Fibroblast of skin of right biceps (primary cell): ENCODE measurements at places on chromosomes 7 and 10.

DNA sequence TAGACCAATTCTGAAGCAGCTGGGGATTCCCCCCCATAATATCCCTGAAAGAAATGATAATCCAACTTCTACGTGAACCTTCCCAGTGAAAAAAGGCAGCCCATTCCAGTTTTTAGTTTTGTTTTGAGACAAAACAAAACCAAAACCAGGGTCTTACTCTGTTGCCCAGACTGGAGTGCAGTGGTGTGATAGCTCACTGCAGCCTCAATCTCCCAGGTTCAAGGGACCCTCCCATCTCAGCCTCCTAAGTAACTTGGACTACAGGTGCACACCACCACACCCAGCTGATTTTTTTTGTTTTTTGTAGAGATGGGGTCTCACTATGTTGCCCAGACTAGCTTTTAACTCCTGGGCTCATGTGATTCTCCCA is 12.5 kb upstream of the ARPC1A start:
- DNase-seq, result no peak

DNA sequence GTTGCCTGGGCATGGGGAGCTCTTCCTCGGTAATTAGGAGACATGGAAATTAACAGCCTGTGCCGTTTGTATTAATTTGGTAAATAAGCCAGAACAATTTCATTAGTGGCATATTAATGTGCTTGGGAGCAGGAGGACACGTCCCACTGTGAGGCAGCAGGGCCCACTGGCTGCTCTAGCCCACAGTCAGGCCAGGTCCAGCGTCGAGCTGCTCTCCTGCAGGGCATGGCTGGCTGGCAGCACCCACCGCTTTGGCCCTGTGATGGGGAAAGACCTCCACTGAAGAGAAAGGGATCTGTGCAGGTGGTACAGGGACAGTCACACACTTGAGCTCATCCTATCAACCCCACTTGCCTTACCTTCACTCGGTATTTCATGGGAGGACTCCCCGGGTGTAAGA is 37.5 kb upstream of the LRRC4 start:
- no peak for DNase-seq

DNA sequence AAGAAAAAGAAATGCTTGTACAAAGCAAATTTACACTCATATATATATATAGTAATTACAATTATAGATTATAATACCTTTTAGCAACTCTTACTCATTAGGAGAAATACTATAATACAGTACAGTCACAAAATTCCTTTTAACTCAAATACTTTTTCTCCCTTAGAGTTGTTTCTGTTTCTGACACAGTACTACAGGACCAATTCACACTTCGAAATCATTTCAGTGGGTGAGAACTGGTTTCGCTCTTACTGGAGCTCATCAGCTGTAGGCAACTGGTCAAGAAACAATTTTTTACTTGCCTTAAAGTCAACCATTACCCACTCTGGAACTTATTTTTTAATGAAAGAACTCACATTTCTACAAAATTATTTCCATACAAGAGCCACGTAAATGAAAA is 6.0 kb downstream of the CCDC186 start:
- DNase-seq, result no peak

GRCh38 chr7:158108646-158109293 is 478.9 kb downstream of the PTPRN2 start:
- DNase-seq, result no peak

DNA sequence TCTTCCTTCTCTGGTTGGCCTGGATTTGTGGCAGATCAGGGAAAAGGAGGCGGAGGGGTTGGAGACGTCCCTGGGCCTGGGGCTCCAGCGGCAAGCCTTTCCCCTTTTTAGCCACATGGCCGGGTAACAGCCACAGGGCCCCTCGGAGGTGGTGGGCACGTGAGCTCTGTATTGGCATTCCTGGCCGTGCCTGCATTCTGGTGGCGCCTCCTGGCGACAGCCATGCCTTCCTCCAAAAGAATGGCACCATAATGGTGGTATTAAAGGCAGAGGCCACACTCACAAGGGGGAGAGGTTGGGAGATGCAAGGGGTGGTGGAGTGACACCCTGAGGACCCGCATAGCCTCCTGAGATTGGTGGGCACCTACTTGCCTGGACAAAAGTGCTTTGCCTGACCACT is 3.0 kb upstream of the AQP1 start:
- no peak for DNase-seq

DNA sequence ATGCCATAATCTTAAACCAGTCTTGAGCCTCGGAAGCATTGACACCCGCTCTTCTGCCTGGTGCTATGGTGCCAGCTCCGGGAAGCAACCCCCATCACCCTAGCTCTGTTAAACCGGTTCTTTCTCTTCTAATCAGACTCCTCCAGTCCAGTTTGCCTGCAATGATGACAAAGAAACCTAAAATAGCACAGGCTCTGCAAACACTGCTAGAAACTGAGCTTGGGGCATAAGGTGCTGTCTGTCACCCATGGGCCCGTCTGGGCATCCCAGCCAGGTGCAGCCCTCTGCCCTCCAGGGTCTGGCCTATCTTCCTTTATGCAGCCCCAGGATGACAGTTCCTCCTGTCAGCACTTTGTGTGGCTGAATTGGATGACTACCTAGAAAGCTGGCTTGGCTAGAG is 14.2 kb upstream of the CAMK2G start:
- no peak for DNase-seq

- no peak for DNase-seq
Observed at GRCh38 chr10:131168238-131168875, 143.2 kb downstream of the TCERG1L start.
